ENCODE measurements at places on chromosomes 11 and 22.
A peak's percentile ranks its signal among the peaks of the same experiment; 100 is the strongest.

- DNase-seq: no peak
These were observed 46.2 kb downstream of the FLRT1 start for GRCh38 chr11:64081745-64082442.

DNA sequence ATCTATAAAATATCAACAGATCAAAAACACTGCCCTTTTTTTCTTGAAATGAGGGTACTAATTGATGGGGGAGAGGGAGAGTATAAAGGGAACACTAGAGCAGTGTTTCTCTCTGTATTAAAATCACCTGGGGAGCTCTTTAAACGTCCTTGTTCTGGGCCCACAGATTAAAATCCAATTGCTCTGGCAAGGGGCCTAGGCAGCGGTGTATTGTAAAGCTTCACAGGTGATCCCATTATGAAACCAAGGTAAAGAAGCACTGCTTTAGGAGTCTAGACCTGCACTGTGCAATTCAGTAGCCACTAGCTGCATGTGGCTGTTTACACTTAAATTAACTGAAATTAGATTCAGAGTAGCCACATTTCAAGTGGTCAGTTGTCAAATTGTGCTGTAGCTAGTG is 3.0 kb downstream of the AQP11 start:
- DNase-seq: no peak

DNA sequence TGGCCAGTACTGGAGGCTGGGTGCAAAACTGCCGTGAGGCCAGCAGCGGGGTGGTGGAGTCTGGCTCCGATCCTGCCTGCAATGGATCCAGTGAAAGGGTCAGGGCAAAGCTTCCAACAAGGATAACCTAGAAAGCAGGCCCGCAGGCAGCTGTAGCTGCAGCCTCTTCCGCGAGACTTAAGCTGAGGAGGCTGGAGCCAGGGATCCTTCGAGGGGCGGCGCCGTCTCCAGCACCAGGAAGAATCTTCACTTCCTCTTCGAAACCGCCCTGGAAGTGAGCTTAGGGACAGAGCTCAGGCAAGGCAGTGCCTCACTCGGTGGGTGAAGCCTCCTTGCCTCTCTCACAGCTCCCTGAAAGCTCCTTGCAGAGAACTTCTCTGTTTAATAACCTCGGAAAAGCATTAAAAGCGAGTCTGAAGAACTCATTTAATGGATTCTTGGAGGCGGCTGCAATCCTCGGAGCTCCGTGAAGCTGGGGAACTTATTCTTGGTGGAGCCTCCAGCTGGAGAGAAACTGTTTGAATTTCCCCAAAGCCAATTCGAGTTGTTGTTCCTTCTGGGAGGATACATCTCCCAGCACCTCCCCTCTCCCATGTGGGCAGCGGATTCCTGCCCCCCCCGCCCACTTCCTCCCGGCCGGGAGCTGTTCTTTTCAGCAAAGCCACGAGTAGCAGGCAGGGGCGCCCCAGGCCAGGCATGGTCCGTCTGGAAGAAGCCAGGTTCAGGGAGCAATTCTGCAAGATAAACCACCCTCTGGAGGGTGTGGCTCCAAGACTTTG is 169.9 kb downstream of the CTTN start:
- no peak for DNase-seq

GRCh38 chr11:134082990-134083389 is 14.1 kb downstream of the JAM3 start:
- no peak for DNase-seq

- DNase-seq: no peak
These were observed 389.2 kb downstream of the SOX6 start for GRCh38 chr11:15967166-15967565.

- no peak for DNase-seq
These were observed 145.0 kb upstream of the RAG2 start for GRCh38 chr11:36743039-36743438.

DNA sequence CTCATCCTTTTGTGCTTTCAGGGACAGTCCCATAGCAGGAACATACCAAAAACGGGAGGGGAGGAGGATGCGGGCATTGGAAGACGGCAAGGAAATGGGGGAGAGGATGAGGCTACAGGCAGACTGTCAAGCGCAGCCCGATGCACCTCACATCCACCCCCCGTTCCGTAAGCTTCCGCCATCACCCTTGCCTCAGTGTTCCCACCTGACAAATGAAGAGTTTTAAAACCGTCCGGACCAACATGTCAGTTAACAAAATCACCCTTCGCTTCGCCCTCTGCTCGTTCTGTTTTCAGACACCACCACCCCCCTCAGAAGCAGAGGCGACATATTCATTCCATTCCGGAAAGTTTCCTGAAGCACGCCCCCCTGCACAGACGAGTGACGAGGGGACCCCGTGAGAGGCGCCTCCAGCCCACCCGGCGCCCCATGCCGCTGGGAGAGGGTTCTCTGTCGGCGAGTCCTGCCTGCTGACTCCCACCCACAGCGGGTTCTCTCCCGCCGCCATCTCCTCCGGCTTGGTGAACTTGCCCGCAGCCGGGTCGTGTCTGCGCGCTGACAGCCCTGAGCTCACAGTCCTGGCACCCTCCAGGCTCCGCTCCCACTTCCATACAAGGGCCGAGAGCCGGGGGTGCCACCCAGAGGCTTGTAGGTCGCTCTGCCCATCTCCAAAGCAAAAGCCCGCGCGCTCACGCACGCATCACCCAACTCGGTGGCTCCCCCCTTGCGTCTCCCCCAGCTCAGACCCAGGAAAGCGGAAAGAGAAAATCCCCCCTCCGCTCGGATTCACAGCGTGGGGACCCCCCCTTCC is 1.5 kb downstream of the IGSF9B start:
- no peak for DNase-seq

GRCh38 chr11:72832301-72833082 is 18.3 kb downstream of the ATG16L2 start:
- no peak for DNase-seq

- no peak for DNase-seq
These were observed 87.7 kb upstream of the OPCML start for GRCh38 chr11:133619973-133620372.

DNA sequence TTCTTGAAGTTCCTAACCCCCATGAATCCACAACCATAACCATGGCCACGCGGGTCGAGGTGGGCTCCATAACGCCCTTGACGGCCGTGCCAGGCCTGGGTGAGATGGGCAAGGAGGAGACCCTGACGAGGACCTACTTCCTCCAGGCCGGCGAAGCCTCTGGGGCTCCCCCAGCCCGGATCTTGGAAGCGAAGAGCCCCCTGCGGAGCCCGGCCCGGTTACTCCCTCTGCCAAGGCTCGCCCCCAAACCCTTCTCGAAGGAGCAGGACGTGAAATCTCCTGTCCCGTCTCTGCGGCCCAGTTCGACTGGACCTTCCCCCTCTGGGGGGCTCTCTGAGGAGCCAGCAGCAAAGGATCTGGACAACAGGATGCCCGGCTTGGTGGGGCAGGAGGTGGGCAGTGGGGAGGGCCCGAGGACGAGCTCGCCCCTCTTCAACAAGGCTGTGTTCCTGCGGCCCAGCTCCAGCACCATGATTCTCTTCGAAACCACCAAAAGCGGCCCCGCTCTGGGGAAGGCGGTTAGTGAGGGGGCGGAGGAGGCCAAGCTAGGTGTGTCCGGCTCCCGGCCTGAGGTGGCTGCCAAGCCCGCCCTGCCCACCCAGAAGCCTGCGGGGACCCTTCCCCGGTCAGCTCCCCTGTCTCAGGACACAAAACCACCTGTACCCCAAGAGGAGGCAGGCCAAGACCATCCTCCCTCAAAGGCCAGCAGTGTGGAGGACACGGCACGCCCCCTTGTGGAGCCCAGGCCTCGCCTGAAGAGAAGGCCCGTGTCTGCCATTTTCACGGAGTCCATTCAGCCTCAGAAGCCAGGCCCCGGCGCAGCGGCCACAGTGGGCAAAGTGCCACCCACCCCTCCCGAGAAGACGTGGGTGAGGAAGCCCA is 75.7 kb downstream of the KIAA1671 start:
- DNase-seq: no peak

GRCh38 chr11:120794748-120795147 is 229.2 kb upstream of the TBCEL start:
- no peak for DNase-seq

GRCh38 chr22:45503816-45504372 is 1.2 kb downstream of the FBLN1 start:
- DNase-seq: no peak

GRCh38 chr11:34236572-34236971 is 121.2 kb downstream of the ABTB2 start:
- no peak for DNase-seq

DNA sequence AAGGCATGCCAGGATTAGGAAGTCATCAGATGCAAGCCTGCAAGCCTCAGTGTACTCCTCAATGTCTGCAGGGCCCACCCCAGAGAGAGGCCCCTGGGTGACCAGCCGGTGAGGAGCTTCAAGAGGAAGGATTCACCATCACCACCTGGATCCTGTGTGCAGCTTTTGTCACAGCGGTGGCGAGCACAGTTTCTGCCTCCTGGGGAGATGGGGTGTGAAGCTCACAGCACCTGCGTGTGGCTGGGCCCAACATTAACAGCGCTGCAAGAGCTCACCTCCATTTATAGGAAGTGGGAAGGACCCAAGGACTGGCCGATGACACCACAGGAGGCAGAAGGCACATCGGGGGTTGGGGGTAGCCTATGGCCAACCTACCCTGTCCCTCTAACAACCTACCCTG is 235.3 kb downstream of the CTTN start:
- DNase-seq: no peak

GRCh38 chr11:126355926-126356897 is 726 bp downstream of the ST3GAL4 start:
- DNase-seq: peak; percentile 81

DNA sequence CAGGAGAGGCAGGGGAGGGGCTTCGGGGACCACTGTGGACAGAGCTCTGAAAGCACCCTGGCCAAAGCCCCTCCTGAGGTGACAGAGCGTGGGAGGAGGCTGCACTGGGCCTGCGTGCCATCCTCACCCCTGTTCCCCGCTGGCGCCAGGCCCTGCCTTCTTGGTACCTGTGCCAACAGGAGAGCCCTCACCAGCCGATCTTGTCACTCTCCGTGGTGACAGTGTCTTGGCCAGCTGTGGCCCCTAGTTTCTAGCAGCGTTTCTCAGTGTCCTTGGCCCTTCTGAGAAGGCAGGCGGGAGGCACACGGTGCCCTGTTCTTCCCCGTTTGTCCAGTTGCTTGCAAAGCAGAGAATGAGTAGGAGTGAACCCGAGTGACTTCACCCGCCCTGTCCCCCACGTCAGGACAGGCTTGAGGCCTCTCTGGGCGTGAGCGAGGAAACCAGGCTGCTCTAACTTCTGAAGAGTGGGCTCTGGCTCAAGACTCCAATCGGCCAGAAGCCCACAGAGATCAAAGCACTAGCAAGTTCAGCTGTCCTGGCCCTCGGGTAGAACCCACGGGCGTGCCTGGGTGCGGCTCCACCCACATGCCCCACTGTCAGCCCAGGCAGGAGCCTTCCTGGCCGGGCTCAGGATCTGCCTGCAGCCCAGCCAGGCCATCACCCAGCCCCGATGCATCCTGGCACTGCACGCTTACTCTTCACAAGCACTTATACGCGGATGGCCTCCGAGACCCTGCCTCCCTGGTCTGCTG is 60.2 kb upstream of the EMID1 start:
- DNase-seq: no peak

GRCh38 chr22:31852691-31853421 is 91.5 kb upstream of the YWHAH start:
- no peak for DNase-seq

DNA sequence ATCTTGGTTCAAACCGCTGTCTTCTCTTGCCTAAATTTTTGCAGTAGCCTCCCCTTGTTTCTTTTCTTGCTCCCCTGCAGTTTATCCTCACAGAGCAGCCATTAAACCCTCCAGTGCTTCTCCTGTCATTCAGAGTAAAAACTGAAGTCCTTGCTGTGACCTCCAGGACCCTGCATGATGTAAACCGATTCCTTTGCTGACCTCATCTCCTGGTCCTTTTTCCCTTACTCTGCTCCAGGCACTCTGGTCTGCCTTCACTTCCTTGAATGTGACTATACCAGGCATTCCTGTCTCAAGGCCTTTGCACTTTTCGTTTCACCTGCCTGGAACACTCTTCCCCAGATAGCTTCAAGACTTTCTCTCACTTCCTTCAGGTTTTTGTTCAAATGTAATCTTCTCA is 152.0 kb downstream of the WNT11 start:
- DNase-seq: no peak

DNA sequence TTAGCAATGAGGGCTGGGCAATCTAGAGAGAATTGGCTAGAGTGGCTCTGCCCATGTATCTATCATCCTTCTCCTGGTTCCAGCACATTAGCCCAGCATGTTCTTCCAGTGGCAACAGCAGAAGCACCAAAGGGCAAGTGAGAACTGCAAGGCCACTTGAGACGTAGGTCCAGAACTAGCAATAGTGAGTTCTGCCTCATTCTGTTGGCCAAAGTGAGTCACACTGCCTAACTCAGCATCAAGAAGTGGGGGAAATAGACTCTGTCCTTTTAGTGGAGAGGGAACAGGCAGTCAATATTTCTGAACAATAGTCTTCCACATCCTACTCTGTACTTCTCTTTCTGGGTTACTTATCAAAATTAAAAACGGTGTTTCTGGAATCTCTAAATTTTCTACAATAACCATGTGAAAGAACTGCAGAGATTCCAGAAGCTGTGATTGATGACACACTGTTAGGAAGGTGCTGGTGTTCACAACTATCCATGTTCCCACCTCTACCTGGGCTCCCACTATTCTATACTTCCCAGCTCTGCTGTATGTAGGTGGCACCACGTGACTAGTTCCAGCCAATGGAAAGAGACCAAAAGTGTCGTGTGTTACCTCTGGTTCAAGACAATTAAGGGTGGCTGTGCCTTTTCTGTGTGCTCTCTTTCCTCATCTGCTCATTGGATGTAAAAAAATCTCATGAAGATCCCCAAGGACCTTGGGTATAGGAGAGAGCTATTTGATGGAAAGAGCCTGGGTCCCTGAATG is 23.4 kb upstream of the GRK3 start:
- DNase-seq: no peak

- no peak for DNase-seq
These were observed 579.7 kb upstream of the CCDC90B start for GRCh38 chr11:83865636-83866461.

- DNase-seq: no peak
These were observed 126.6 kb downstream of the DSCAML1 start for GRCh38 chr11:117670443-117670842.

GRCh38 chr11:56624661-56625110 is 10.0 kb upstream of the OR5M1 start:
- no peak for DNase-seq

DNA sequence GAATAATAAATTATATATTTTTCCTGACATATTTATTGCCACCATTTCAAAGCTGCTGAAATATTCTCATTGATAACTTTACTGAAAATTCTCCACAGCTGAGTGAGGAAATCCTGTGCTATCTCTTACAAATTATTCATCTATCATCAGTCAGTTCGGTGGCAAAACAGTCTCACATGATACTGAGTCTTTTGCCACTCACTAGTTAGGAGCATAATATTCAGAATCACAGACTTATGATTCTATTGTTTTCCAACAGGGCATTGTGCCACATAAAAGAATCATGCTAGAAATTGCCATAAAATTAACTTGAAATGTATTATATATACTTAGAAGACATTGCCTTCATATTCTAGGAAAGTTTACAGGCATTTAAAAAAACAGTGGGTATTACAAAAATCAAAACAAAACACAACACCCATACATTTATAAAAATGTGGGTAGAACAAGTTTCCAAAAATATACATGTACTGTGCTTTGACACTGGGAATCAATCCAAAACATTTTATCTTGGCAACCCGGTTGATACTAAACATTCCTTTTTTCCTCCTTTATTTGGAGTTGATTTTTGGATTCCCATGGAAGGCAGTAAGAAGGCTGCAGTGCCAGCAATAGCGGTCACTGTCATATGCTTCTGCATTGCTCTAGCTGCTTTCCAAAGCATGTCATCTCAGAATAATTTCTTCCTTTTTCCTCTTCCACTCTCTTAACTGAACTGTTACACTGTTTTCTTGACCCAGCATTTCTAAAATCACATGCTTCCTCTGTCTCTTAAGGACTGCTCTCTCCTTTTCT is 42.5 kb downstream of the ATG16L2 start:
- DNase-seq: no peak

GRCh38 chr11:69444381-69445130 is 36.9 kb upstream of the LINC01488 start:
- DNase-seq: peak; percentile 20
